ENCODE measurements at places on chromosomes 13 and 19.

- DNase-seq, result no peak
These were observed 9.3 kb upstream of the CPAMD8 start for GRCh38 chr19:17035842-17036424.

DNA sequence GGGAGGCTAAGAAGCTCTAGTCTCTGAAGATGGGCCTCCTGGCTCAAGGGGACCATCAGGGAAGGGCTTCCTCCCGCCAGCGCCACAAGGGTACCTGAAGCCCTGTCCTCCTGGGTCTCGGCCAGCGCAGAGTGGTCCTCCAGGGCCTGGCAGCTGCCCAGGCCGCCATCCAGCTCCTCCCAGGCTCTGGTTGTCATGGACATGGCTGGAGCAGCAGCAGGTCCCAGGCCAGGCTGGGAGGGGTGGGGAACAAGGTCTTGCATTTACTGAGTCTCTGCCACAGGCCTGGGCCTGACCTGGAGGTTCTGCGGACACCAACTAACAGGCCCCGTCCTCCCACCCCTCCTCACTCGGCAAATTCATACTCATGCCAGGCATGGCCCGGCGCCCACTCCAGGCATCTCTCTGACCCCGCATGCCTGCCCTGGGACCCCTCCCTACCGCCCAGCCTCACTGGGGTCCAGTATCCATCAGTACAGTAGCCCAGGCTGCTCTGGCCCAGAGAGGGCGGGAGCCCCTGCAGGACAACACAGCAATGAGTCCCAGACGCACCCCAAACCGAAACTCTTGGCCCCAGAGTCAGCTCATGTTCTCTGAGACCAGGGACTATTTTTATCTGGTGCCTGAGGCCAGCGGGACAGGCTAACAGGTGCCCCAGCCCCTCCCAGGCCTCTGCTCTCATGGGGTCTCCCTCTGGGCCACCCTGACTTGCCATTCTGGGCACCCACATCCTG is 938 bp downstream of the JSRP1 start:
- DNase-seq, result no peak

DNA sequence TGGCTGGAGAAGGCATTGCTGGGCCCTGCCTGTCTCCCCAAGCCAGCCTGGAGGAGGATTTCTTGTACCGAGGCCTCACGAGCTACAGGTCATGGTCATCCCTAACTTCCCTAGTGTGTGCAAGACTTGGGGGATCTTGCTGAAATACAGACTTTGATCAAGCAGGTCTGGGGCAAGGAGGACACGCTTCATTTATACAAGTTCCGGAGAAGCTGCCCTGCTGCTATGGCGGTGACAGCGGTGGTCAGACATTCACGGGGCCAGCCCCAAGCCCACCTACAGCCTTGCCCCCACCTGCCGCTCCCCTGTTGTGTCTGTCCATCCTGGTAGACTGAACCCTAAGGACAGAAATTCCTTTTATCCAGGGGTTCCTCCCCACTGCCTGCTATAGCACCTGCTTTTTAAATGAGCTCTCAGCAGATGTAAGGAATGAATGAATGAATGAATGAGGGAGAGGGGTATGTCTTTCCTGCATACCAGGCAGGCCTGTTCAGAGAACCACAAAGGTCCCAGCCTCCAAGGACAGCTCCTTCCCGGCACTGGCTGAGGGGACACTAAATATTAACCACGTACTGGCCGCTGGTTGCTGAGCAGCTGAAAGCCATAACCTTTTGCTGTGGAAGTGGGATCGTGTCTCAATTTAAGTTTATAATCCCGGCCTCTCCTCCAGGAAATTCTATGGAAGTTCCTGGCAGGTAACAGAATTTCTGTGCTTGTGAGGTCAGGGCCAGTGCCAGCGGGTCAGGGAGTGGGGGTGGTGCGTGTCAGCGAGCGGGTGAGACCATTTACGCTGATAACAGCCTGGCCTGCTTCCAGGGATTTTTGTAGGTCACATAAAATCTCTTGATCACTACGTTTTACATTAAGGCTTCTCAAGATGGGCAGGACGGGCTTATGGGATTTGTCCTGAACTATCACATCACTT is 27.1 kb downstream of the TSSK6 start:
- DNase-seq, result no peak

- no peak for DNase-seq
These were observed 10.3 kb downstream of the TNFSF9 start for GRCh38 chr19:6540918-6541689.

- no peak for DNase-seq
These were observed 1.6 kb downstream of the ELAVL3 start for GRCh38 chr19:11479090-11479897.

- DNase-seq, result no peak
These were observed 61.4 kb downstream of the MICU2 start for GRCh38 chr13:21542563-21542962.

DNA sequence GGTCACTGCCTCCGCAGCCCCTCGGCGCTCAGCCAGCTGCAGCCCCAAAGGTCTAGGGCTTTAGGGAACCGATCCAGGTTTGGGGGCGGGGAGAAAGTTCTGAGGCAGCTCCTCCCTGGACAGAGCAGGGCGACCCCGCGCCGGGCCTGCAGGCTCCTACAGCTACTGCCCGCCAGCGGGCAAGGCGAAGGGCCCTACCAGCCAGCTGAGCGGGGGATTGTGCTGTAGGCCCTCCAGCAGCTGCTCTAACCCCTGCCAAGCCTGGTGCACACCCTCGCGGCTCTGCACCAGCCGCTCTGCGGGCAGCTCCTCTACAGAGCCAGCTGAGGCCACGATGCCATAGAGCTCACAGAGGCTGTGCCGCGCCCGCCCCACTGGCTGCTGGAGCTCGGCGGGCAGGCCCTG is 14.0 kb downstream of the PLIN4 start:
- no peak for DNase-seq

DNA sequence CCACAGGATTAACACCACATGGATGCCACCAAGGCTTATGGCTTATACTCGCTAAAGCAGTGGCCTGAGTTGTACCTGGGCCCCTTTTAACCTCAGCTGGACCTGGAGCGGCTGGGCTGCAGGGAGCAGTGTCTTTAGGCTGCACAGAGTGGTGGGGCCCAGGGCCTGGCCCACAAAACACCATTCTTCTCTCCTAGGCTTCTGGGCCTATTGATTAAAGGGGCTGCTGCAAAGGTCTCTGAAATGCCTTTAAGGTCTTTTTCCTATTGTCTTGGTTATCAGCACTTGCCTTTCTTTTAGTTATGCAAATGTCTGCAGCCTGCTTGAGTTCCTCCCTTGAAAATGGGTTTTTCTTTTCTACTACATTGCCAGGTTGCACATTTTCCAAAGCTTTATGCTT is 973.9 kb upstream of the PRR20A start:
- no peak for DNase-seq

DNA sequence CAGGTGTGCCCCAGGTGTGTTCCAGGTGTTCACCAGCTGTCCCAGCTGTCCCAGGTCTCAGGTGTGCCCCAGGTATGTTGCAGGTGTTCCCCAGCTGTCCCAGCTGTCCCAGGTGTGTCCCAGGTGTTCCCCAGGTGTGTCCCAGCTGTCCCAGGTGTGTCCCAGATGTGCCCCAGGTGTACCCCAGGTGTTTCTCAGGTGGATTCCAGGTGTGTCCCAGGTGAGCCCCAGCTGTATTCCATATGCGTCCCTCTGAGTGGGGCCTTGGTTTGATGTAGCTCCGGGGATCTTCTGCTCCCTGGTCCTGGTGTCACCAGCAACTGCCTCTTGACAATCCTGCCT is 719 bp upstream of the GRK1 start:
- no peak for DNase-seq

DNA sequence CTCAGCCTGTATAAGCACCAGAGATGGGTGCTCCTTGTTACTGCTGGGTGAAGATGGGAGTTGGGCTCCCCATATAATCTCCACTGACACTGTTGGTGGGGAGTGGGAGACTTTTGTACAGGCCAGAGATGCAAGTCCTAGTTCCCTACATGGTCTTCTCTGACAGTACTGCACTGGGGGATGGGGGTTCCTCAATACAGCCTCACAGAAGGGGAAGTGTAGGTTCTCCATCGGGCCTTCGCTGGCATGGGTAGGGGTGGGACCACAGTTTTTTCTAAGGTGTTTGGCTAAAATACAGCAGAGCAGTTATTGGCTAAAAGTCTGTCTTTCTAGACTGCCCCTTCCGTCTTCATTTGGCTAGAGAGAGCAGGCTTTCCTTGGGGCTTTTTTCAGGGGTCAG is 167.2 kb upstream of the SERP2 start:
- no peak for DNase-seq

GRCh38 chr19:11192957-11193939 is 4.1 kb downstream of the KANK2 start:
- DNase-seq, result no peak

- no peak for DNase-seq
These were observed 101.9 kb downstream of the GADD45B start for GRCh38 chr19:2577722-2578335.

DNA sequence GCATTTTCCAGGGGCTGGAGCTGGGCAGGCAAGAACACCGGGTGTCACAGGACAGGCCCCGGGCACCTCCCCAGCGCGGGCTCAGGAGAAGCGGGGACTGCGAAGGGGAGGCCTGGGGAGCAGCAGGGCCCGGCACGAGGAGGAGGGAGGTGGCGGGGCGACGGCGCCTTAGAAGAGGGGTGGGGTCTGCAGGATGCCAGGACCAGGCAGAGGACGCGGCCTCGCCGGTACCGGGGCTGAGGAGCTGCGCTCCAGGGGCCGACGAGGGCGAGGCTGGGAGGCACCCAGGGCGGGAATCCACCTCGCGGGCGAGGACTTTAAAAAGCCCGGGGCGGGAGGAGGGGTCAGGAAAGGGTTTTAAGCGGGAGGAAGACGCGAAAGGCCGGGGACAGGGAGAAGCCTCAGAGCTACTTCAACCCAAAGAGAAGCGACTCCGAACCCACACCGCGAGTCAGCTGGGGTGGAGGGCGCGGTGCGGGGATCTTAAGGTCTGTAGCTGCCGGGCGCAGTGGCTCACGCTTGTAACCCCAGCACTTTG is 665 bp downstream of the ZNF347 start:
- no peak for DNase-seq

- DNase-seq, result peak; percentile 50
These were observed 159.0 kb downstream of the USP12 start for GRCh38 chr13:27012482-27013197.

- DNase-seq, result no peak
These were observed 13.3 kb downstream of the C3 start for GRCh38 chr19:6707011-6707657.

- no peak for DNase-seq
These were observed 579.5 kb downstream of the UQCRFS1 start for GRCh38 chr19:28633319-28634018.

GRCh38 chr13:82636119-82636518 is 1246.2 kb downstream of the SLITRK1 start:
- no peak for DNase-seq

- peak; percentile 33 for DNase-seq
These were observed 10.3 kb upstream of the FUT5 start for GRCh38 chr19:5880604-5881078.

- no peak for DNase-seq
These were observed 38.4 kb downstream of the GNG7 start for GRCh38 chr19:2663920-2664571.

DNA sequence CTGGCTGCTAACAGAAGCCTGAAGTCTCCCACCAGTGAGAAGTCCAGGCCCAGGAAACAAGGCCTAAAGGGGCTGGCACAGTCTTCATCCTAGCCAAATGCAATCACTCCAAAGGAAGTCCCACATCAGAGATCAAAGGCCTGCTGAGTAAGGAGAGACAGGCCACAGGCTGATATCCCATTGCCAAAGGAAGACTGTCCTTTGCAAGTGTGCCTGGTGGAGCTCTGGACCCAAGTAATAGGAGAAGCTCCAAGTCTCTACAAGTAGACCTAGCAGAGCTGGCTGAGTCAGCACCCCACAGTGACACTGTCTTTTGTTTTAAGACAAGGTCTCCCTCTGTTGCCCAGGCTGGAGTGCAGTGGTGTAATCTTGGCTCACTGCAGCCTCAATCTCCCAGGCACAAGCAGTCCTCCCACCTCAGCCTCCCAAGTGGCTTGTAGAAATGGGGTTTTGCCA is 4.5 kb downstream of the DBP start:
- DNase-seq, result no peak

DNA sequence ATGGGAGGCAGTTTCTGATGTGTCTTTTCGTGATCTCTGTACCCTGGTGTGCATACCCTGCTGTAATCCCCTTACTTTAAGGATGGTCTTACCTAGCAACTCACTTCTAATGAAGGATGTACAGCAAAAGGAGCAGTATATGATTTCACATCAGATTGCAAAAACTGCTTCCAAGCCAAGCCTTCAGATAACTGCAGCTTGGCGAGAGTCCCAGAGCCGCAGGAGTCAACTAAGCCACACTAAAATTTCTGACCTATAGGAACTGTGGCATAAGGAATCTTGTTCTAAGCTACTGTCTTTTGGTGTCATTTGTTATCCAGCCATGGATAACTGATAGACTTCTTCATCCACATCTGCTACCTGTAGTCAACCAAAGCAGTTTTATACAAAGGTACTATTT is 496.7 kb downstream of the GPC6 start:
- DNase-seq, result no peak

GRCh38 chr19:57829316-57829715 is 783 bp upstream of the ZNF587B start:
- no peak for DNase-seq

DNA sequence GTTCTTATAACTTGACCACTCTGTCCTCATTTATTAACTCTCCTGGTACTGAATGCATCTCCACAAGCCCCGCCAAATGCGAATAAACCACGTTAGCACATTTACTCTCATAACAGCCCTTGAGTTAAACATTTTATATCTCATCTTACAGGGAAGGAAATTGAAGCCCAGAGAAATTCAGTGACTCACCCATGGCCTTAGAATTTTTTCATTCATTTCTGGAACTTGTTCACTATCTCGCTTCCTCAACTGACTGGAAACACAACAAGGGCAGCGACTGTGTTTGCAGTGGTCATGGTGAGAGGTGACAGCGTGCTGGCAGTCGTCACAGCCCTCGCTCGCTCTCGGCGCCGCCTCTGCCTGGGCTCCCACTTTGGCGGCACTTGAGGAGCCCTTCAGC is 39.5 kb downstream of the SERP2 start:
- no peak for DNase-seq

Measured in epithelial cell of proximal tubule (primary cell).